ENCODE measurements at places on chromosomes 3 and 15.

DNA sequence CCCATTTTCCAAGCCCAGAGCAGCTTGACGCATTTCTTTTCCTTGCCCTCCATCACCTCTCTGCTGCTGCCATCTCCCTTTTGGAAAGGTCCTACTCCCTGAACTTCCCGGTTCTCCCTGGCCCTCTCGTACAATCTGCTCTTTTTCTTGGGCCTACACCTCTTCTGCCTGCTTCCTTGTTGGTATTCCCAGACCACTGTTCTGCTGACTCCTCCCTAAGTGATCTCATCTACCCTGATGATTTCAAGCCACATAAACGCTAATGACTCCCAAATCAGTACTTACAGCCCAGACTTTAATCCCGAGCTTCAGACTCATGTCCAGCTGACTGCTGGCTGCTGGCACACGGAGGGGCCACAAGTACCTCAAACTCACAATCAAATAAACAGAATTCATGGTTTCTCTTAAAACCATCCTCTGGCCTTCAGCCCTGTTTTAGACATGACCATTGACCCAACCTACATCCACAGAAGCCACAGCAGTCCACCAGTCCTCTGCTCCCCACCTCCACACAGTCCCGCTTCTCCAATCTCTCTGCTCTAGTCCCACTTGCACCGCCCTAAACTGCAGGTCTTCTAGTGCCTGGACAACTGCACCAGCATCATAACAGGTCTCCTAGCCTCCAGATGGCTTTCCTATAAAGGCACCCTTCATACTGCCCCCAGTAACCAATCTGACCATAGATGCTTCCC is 57.6 kb downstream of the AAGAB start:
- no peak for DNase-seq

DNA sequence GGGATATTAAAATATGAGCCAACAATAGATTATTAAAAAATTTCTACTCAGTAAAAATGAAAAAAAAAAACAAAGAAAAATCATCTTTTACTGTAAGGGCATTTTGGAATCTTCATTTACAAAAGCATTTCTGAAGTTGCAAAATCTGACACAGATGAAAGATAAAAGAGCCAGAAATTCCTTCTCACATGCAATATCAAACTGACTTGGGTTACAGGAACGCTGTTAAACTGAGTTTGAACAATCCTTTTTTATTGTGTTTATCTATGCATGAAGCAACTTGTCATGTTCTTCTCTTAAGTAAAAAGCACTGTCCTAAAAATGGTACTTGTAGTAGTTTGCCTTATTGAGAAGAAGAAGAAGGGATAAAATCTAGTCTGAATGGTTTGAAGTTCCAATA is 468.5 kb upstream of the KCNMB2 start:
- no peak for DNase-seq

DNA sequence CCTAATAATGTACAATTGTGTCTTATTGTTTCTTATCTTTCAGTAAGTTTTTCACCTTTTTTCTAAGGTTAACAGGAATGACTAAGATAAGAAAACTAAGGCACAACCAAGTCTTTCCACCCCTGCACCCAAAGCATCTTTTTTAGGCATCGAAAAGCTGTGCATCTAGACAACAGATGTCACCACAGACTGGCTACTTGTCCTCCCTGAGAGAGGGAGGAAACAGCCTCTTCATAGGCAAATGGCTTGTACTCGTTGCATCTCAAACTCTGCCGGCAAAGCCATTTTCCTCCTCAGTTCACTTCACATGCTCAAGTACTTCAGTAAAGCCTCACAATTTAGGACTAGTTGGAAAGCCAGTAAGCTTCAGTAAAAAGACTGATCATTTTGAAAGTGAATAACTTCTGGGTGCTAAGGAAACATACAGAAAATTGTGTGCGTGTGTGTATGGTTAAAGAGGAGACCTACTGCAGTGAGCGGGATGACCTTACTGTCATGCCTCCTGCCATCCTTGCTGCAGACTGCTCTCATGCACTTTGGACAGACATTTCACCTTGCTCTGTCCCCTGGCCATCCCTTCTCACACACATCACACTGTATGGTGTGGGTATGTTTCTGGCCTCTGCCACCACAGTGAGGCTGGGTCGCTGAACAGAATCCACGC is 36.5 kb upstream of the HACD2 start:
- no peak for DNase-seq

DNA sequence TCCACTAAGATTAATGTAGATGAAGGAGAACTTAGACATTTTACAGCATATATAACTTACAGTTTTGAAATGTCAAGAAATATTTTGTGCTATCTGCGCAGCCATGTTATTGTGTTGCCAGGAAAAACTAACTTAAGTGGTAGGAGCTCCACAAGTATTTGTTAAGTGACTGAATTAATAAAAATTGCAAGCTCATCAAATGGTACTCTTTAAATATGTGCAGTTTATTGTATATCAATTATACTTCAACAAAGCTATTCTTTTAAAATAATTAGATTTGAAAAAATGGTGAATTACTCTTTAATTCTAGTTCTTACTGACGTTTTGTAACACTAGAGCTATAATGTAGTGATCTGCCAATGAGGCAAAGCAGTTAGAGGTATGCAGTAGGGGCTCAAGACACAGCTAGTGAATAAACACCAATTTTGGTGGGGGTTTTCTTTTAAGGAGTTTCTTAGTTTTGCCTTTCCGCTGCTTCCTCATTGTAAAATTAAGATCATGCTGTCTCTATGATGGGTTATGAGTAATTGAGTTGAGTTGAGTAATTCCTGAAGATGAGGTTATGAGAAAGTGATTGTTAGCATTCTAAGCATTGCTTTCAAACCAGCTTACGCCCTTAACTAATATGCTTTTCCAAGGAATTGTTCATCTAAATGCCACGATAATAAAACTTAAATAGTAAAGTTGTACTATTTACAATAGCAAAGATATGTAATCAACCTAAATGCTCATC is 10.9 kb upstream of the LXN start:
- DNase-seq = no peak

GRCh38 chr3:30344288-30344687 is 262.1 kb upstream of the TGFBR2 start:
- DNase-seq = no peak

- DNase-seq = no peak
Observed at GRCh38 chr15:62758126-62758951, 284.2 kb upstream of the TPM1 start.

DNA sequence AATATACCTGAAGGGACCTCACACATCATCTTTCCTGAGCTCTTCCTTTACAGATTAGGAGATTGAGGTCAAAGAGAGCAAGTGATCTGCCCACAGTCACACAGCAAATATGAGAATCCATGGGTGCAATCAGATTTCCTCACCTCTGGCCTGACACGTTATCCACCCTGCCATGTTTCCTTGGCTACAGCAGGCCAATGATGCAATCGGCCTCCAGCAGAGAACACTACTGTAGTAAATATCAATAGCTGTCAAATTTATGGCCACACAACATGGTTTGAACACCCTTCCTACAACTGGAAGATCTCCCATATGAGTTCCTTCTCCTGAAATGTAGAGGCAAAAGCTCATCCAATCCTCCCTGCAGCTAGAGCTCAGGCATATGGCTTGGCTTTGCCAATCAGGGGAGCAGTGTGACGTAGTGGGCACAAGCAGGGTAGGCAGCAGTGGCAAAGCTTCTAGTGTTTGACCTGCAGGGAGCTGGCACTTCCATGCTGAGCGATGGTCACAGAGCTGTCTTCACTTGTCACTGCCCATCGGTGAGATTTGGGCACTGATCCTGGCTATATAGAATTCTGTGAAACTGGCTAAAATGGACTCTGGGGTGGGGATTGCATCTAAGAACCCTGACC is 271.3 kb downstream of the TJP1 start:
- DNase-seq = no peak

- DNase-seq = no peak
Observed at GRCh38 chr3:49495023-49495422, 25.0 kb downstream of the DAG1 start.

- DNase-seq = no peak
Observed at GRCh38 chr3:103134023-103134724, 699.4 kb downstream of the ZPLD1 start.

DNA sequence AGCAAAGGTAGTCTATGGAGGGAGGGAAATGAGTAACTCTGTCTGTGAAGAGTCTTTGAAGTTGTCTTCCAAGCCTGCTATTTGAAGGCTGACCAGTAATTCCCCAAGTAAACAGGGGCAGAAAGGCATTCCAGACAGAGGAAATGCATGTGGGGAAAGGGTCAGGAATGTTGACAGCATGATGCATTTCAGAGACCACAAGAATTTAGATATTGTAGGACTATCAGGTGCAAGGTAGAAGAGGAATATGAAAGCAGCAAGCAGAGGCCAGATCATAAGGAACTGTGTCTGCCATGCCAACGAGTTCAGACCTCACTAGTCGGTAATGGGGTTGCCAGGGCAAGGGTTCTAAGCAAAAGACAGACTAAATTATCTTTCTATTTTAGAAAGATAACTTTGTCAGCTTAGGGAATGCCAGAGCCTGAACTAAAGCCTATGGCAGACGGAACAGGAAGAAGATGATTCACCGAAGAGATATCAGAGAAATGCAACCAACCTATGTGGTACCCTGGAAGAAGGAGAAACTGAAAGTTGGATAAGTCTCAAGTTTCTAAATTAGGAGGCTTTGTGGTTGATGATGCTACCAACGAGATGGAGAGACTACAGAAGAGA is 327.0 kb upstream of the RORA start:
- no peak for DNase-seq

DNA sequence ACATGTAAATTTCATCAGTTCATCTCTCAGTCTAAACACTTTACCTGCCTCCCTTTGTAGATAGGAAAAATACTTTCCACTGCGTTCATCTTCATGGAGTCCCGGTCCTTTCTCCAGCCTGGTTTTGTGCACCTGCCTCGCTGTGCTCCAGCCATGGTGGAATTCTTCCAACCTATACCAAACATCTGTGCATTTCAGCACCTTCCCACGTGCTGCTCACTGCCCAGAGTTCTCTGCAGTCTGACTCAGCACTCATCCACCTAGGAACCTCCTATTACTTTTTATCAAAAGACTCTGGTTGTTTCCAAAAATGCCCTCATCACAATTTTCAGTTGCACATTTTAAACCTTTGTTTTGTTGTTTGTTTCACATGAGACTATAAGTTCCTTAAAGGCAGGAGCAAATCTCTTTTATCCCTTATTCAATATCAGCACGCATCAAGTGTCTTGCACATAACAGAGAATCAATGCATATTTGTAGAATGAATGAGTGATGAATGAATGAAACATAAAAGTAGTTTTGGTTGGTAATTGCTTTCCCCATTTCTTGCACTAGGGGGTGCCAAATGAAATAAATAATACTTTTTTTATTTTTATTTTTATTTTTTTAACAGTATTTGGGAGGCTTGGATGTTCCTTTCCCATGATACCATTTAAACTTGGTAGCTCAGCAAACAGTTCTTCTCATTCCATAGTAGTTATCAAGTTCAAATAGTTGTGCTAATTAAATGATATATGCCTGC is 30.2 kb upstream of the ADAMTS9 start:
- DNase-seq = no peak

DNA sequence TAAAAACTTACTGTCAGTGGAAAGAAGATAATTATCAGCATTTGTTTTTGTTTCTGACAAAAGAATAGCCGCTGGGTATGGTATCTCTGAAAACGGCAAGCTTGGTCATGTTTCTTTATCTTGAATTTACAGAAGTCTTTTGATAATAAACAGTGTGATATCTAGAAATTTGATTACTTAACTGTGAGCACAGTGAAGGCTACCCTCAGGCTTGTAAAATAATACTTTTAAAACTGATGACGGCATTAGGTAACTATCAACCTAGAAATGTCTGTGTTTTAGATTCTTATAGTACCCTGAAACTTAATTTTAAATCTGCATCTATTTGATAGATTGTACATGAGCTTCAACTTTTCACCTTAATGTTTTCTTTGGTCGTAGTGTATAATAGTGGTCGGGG is 43.4 kb downstream of the NSUN3 start:
- no peak for DNase-seq

DNA sequence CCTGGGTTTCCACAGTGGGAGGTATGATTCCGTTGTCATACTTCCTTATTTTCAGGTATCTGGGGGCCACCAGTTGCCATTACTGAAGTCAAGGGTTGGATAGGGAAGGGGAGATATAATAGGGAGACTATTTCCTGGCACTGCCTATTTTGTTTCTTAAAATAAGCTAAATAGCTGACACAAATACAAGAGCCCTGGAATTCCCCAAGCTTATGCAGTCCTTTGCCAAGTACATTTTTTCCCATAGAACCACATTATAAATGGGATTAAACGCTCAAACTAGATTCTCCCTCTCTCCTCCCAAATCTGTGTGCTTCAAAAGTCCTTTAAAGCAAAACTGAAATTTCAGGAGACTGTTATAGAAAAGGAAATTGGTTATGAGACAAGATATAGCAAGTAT is 68.7 kb downstream of the AP4E1 start:
- DNase-seq = no peak

DNA sequence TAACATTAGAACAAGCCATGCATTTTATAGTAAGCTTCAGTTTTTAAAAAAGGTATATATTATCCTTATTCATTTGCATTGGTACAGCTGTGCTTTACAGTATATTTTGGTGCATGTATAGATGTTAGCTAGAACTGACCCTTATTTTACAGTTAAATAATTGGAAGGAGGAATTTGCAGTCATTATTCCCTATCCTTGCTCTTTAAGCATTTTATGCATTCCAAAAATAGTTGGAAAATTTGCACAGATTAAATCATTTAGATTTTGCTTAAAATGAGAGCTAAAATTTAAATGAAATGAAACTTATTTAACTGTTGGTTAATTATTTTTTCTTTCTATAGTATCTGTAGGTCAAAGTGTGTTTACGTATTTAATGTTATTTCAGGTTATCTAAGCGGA is 667.1 kb downstream of the NAALADL2 start:
- DNase-seq = no peak

GRCh38 chr3:141998669-141999290 is 122.3 kb downstream of the ATP1B3 start:
- no peak for DNase-seq

GRCh38 chr3:188814581-188814980 is 357.2 kb upstream of the TPRG1 start:
- no peak for DNase-seq

GRCh38 chr3:10334459-10334858 is 13.5 kb upstream of the SEC13 start:
- no peak for DNase-seq

DNA sequence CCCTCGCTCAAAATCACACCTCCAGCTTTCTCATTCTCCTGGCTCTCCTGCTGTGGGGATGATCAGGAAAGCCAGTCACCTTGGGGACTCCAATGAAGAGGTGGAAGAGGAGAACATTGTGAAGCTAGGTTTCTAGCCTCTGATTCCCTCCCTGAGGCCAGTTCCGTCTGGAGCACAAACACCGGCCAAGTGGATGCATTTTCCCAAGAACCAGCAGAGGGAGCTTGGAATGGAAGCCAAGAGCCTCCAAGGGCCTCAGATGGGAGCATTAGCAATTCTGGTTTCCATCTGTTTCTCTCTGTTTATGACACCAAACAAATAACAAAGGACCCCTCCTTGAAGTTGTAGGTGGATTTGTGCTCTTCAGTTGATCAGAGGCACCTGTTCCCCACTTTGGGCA is 40.6 kb upstream of the NMNAT3 start:
- DNase-seq = no peak

Measured in CD4-positive, alpha-beta T cell treated with Interleukin-6 at 100 ng/mL for 8 hours (primary cell).